ENCODE measurements at places on chromosomes 16 and 17.

DNA sequence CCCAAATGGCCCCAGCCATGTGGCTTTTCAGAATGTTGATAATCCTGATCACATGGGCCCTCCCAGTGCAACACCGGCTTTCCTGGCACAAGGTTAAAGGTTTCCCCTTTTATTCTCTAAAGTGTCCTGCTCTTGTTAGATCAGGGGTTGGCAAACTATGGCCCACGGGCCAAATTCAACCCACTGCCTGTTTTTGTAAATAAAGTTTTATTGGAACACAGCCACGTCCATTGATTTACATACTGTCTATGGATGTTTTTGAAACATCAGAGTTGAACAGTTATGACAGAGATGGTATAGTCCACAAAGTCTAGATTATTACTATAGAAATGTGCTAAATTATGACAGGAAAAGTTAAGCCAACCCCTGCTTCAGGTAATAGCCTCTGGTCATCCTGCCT, 157.3 kb downstream of the ZFHX3 start:
- no peak for DNase-seq

DNA sequence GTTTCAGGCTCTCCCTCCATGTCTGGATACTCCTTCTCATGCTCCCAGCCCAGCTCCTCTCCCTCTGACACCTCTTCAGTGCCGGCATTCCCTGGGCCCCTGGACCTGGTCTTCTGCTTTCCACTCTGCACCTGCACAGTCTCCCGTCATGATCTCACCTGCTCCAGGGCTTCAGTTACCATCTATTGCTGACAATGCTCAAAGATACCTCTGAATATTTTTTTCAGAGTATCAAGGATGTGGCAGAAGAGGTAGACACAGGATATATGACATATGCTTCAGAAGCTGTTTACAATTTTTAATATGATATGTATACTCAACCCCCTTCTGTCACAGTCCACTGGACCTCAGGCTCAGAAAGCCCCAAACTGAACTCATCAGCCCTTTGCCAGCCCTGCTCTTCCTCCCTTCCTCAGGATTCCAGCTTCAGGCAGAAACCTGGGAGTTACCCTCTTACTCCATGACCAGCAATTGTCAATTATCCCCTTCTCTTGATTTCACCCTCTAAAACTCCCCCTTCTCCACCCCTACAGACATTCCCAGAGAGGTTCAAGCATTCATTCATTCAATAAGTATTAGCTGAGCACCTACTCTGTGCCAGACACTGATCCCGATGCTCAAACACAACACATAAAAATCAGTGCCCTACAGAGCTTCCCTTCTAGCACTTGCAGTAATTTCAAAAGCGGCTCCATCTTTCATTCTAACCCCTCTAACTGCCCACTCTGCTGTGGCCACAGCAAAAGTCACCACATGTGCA, 7.8 kb upstream of the MLLT6 start:
- DNase-seq = no peak

- DNase-seq = no peak
Measured at GRCh38 chr16:68643847-68644246, 1.3 kb upstream of the CDH3 start.

DNA sequence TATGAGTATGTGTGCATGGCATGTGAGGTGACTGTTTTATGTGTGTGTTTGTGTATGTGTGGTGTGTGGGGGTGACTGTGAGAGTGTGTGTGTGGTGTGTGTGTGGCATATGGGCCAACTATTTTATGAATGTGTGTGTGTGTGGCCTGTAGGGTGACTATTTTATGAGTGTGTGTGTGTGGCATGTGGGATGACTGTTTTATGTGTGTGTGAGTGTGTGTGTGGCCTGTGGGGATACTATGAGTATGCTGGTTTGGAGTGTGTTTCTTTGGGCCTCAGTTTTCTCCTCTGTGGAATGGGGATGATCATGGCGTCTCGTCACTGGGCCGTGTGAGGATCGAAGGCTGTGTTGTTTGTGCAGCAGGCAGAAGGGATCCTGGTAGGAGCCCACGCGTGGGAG, 152.1 kb upstream of the PLCG2 start:
- no peak for DNase-seq

DNA sequence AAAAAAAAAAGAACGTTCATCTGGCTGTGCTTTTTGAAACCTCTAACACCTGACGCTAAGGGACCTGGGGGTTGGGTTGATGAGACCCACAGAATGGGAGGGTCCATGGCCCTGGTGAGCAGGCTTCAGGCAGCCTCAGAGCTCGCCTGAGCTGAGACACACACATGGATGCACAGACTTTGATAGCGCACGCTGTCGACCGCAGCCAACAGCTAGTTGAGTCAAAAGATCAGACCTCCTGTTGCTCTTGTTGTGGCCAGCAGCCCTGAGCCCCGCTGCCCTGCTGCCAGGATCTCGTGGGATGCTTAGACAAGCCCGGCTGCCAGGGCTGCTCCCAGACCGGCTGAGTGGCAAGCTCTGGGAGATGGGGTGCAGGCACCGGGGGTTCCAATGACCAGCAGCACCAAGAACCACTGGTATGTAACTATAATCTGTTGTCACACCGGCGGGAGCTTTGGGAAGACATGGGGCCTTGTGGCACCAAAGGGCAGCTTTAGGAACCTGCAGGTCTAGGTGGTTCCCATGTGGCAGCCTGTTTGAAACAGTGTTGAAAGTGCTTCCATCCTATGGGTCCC, 20.0 kb upstream of the MEAK7 start:
- no peak for DNase-seq

DNA sequence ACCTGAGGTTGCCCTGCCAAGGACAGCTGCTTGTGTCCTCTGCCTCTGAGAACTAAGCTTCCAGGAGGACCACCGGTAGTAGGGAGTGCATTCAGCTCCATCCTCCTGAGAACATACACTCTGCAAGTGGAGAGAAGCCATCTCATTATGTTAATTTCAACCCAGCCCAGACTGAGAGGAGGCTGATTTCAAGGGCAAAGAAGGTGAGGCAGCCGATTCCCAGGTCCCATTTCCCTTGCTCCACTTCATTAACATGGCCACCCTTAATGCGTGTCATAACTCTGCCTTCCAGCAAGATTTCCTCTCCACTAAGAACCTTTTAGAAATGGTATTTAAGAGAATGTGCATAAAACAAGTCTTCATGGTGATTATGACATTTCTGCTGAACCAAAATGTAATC, 72.5 kb downstream of the CDH13 start:
- DNase-seq = no peak

DNA sequence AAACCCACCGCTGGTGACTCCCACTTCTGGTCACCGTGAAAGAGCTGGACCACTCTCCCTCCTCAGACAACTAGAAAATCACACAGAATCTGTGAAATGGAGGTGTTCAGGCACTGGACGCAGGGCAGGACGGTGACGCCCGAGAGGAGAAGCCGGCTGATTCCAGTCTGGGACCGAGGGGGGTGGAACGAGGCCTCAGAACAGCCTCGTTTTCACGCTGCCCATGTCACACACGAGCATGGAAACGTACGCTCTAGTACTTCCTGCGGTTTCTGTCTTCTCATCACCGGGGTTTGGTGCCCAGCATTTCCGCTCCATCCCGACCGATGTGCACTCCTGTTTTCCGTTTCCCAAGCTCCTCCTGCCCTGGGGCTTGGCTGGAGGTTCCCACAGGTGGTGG, 101.8 kb upstream of the METRNL start:
- DNase-seq = no peak

DNA sequence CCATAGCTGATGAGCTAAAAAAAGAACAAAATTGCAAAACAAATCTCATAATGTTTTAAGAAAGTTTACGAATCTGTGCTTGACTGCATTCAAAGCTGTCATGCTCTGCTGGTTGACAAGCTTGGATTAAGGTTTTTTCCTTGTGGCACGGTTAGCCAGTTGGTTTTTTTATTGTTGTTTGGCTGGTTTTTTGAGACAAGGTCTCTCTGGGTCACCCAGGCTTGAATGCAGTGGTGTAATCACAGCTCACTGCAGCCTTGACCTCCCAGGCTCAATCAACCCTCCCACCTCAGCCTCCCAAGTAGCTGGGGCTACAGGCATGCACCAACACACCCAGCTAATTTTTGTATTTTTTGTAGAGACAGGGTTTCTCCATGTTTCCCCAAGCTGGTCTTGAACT, 45.7 kb downstream of the PHKB start:
- no peak for DNase-seq

- no peak for DNase-seq
Measured at GRCh38 chr17:82101767-82102679, 4.0 kb upstream of the FASN start.
